ENCODE measurements at places on chromosomes 11 and 22.

DNA sequence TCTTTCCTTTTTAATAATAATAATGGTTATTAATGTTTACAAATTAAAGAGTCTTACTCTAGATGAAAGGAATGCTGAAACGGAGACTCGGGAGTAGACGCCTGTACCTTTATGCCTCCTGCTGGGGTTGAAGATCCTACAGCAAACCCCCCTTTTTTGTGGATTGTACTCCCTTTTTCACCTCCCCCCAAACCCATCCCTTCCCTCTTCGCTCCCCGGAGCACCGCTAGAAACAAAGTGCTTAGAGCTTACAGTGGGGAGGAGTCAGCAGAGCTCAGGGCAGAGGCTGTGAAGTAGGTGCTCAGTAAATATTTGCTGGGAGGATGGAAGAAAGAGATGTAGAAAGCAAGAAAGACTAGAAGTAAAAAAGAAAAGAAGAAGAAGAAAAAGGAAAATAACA is 169.7 kb downstream of the NXPE2 start:
- no peak for DNase-seq

GRCh38 chr22:43235445-43236409 is 48.8 kb upstream of the TTLL12 start:
- DNase-seq, result no peak

DNA sequence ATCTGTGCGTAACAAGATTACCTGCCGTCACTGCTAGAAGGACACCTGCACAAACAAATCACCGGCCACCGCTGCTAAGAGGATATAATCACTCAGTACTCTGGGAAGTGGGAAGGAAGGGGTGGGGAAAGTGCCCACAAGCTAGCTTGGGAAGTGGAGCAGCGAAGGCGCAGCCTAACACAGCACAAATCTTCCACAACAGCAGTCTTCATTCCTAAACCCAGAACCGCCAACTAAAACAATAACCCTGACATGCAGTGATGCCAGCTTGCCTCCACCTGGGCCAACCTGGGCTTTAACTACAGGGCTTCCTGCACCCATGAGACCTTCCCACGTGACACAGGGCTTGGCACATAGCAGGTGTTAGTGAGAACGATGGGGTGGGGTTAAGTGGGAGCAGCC is 5.1 kb downstream of the DGCR2 start:
- DNase-seq, result no peak

GRCh38 chr11:78666675-78667160 is 92.1 kb upstream of the NARS2 start:
- no peak for DNase-seq

GRCh38 chr11:75347781-75348566 is 3.5 kb downstream of the ARRB1 start:
- DNase-seq, result no peak

- DNase-seq, result no peak
These were observed 84.7 kb upstream of the GDPD4 start for GRCh38 chr11:77386178-77386577.

DNA sequence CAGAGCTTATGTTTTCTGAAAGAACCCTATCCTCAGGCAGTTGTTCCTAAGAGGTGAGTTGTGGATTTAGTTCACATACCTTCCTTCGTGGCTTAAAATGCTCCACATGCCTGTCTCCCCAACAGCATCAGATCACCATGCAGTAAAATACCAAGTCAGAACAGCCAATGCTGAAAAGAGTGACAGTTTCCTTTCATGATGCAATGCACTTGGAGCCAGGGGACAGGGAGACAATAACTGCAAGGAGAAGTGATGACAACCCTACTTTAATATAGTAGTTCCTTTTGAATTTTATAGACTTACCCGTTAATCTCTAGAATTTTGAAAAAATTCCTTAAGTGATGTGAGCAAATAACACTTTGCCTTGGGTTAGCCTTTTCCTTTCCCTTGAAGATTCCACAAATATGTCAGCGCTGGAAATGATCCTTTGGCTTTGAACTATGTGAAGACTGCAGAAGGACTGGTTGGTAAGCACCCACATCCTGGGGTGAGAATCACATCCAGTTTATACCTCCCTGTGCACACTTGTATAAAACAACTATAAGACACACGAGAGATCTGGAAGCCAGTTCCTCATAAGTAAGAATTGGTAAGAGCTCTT is 71.2 kb downstream of the PIWIL4 start:
- DNase-seq, result no peak

- peak; percentile 63 for DNase-seq
These were observed 1.6 kb downstream of the PIM3 start for GRCh38 chr22:49962012-49962750.

- no peak for DNase-seq
These were observed 39.1 kb downstream of the B3GAT1 start for GRCh38 chr11:134372961-134373360.

DNA sequence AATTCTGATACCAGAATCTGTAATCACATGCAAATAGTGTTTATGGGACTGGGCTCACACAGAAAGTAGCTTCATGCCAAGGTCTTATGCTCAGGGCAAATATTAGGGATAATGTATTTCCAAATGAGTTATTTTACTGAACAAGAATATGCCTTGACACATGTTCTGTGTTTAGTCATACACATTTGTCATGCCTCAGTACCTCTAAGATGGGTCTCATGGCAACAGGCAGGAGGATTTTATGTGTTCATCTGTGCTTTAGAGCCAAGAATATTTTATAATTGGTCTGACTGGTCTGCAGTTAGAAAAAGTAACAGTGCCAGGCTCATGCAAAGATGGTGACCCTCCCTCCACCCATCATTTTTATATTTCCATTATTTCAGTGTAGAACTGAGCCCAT is 49.1 kb downstream of the JAM3 start:
- DNase-seq, result no peak

Measured in stimulated activated CD8-positive, alpha-beta memory T cell treated with anti-CD3 and anti-CD28 coated beads, Interleukin-7, amount 100 ng/mL, for 1 hour (primary cell).